ENCODE measurements at places on chromosomes 5 and 9.

DNA sequence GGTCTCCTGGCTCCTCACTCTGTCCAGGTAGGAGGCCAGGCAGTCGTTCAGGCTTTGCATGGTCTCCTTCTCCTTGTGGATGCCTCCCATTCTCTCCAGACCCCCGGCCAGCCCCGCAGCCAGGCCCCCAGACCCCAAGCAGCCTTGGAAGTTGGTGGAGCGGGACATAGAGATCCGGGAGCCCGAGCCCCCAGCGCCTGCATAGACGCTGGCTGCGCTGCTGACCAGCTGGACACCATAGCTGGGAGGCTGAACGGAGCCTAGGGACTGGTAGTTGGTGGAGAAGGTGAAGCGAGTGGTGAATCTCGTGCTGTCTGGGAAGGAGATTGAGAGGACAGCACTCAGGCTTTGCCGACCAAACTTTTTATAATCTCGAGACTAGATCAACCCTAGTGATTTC, 35.9 kb downstream of the FOXI1 start:
- H3K27me3 ChIP-seq: no peaks in the 10 kb centered on the region
- no peaks in the 10 kb centered on the region for H3K4me1 ChIP-seq
- H3K27ac ChIP-seq: no peak overlapping the region

DNA sequence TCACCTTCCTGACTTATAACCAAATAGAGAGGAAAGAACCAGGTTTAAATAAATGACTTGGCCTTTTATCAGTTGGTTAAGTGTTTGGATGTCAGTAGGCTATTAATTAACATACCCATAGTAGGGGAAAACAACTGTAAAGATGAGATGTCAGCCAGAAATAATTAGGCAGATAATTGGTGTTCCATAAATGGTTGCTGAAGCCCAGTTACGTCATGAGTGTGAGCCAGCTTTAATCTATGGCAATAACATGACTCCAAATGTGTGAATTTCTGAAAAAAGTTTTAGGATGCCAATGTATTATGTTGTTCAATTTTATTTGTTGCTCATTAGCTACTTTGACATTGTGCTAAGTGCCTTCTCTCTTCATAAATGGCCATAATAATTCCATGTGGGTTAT, 180.5 kb downstream of the FBXL7 start:
- H3K27ac ChIP-seq: no peak overlapping the region
- no peak overlapping the region for H3K4me3 ChIP-seq
- no peak for DNase-seq
- H3K27me3 ChIP-seq: no peaks in the 10 kb centered on the region

- H3K27me3 ChIP-seq: no peaks in the 10 kb centered on the region
- H3K36me3 ChIP-seq: peaks cover 95% of the 10 kb centered on the region
- H3K27ac ChIP-seq: peak overlapping the region; percentile 88
- H3K4me1 ChIP-seq: peaks cover 96% of the 10 kb centered on the region
Observed at GRCh38 chr5:157247267-157247666, 18.7 kb upstream of the CYFIP2 start.

DNA sequence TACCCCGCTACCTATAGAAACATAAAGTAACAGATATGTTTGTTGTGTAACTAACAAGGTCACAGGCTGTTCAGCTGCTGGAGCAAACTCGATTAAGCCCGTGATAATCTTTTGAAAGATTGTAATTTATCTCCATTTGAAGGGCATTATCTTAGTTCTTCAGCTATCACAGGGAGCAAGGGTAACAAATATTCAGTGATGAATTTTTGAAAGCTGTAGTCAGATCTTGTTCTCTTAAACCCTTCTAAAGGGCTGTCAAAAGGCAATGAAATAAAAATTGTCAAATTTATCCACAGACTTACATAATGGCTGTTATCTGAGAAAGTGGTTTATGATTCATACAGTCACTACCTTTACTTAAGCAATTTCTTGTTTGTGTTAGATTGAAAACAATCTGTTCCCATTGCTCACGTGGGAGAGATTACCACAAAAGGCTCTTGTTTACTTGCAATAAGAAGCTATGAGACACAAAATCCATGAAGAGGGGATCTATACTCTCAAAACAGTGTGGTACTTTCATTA, 78.3 kb upstream of the ZNF608 start:
- H3K4me1 ChIP-seq: no peaks in the 10 kb centered on the region
- DNase-seq: no peak
- no peak overlapping the region for H3K4me3 ChIP-seq
- H3K36me3 ChIP-seq: no peaks in the 10 kb centered on the region

GRCh38 chr5:107340631-107341030, 330.1 kb downstream of the EFNA5 start:
- no peak overlapping the region for H3K4me3 ChIP-seq
- H3K27ac ChIP-seq: no peak overlapping the region
- H3K36me3 ChIP-seq: no peaks in the 10 kb centered on the region
- H3K4me1 ChIP-seq: no peaks in the 10 kb centered on the region
- no peak for DNase-seq

- H3K27me3 ChIP-seq: no peaks in the 10 kb centered on the region
- peak; percentile 75 for DNase-seq
- H3K36me3 ChIP-seq: peaks cover 44% of the 10 kb centered on the region
- peak overlapping the region; percentile 94 for H3K4me3 ChIP-seq
- peak overlapping the region; percentile 83 for H3K27ac ChIP-seq
Observed at GRCh38 chr5:62306323-62306895, 403 bp downstream of the KIF2A start.

DNA sequence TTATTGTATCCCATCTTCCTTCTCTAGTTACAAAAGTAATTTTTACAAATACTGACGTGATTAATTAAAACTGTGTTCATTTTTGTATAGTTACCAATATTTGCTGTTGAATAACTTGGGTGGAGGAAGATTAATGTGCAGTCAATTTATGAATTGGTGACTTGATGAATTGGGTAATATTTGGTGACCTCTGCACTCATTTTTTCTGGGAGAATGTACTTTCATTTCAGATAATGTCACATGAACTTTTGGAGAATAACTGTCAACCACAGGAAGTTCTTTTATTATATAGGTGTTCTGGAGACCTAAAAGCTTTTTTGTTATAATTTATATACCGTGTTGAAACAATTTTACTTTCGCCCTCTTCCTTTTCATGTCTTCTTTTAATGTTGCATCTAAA, 26.4 kb upstream of the FKTN start:
- H3K27ac ChIP-seq: no peak overlapping the region
- peaks cover 2% of the 10 kb centered on the region for H3K36me3 ChIP-seq

DNA sequence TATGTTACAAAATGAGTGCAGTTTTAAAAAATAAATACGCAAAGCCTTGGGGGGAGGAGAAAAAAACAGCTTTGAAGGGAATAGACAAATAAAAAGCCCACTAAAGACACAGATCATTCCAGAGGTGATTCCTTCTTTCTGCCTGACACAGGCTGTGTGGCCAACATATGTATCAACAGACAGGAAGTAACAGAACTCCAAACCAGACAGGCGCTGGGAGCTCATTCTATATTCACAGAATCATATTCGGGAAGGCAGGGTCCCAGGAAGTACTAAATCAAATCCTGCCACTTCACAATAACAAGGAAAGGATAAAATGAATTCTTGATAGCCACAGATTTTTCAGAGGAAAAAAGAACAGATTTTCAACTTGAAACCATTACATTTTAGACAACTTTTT, 62.1 kb downstream of the SEMA5A start:
- no peak for DNase-seq
- no peaks in the 10 kb centered on the region for H3K36me3 ChIP-seq
- H3K4me3 ChIP-seq: no peak overlapping the region
- no peaks in the 10 kb centered on the region for H3K4me1 ChIP-seq
- H3K27me3 ChIP-seq: no peaks in the 10 kb centered on the region
- no peak overlapping the region for H3K27ac ChIP-seq

DNA sequence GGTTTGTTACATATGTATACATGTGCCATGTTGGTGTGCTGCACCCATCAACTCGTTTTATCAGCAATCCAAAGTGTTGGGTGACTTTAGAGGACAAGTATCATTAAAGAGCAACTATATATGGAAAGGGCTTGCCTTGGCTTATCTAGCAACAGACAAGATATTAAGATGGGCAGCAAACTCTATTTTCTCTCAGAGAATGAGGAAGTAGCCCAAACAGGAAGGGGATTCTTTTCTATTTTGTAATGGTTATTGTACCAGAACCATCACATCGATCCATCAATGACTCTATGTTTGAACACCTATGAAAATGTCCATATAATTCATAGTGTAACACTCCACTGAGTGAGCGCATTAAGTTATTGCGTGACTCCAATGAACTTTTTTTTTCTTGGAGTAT, 260.1 kb upstream of the SLC24A2 start:
- no peak for DNase-seq
- H3K27ac ChIP-seq: no peak overlapping the region
- H3K4me3 ChIP-seq: no peak overlapping the region
- peaks cover 2% of the 10 kb centered on the region for H3K27me3 ChIP-seq
- H3K36me3 ChIP-seq: no peaks in the 10 kb centered on the region

- H3K27ac ChIP-seq: no peak overlapping the region
- no peaks in the 10 kb centered on the region for H3K27me3 ChIP-seq
- no peaks in the 10 kb centered on the region for H3K36me3 ChIP-seq
- no peaks in the 10 kb centered on the region for H3K4me1 ChIP-seq
- DNase-seq: no peak
Observed at GRCh38 chr5:118314931-118315330, 673.4 kb downstream of the DTWD2 start.

- DNase-seq: no peak
- H3K4me3 ChIP-seq: peak overlapping the region; percentile 95
- no peaks in the 10 kb centered on the region for H3K27me3 ChIP-seq
- H3K27ac ChIP-seq: peak overlapping the region; percentile 100
- peaks cover 45% of the 10 kb centered on the region for H3K36me3 ChIP-seq
- H3K4me1 ChIP-seq: peaks cover 38% of the 10 kb centered on the region
Observed at GRCh38 chr5:163459462-163459818, 462 bp downstream of the NUDCD2 start.

GRCh38 chr5:73327908-73328455, 120.6 kb downstream of the FOXD1 start:
- H3K27ac ChIP-seq: no peak overlapping the region
- H3K36me3 ChIP-seq: peaks cover 1% of the 10 kb centered on the region
- peaks cover 36% of the 10 kb centered on the region for H3K27me3 ChIP-seq

GRCh38 chr9:77156646-77157371, 20.5 kb upstream of the VPS13A start:
- H3K27ac ChIP-seq: no peak overlapping the region
- peaks cover 13% of the 10 kb centered on the region for H3K27me3 ChIP-seq
- H3K4me3 ChIP-seq: no peak overlapping the region
- DNase-seq: no peak

- no peaks in the 10 kb centered on the region for H3K27me3 ChIP-seq
- peak overlapping the region; percentile 78 for H3K27ac ChIP-seq
- peak; percentile 3 for DNase-seq
- no peak overlapping the region for H3K4me3 ChIP-seq
- H3K36me3 ChIP-seq: peaks cover 62% of the 10 kb centered on the region
- peaks cover 61% of the 10 kb centered on the region for H3K4me1 ChIP-seq
Observed at GRCh38 chr5:463301-463700, 20.3 kb downstream of the EXOC3 start.

DNA sequence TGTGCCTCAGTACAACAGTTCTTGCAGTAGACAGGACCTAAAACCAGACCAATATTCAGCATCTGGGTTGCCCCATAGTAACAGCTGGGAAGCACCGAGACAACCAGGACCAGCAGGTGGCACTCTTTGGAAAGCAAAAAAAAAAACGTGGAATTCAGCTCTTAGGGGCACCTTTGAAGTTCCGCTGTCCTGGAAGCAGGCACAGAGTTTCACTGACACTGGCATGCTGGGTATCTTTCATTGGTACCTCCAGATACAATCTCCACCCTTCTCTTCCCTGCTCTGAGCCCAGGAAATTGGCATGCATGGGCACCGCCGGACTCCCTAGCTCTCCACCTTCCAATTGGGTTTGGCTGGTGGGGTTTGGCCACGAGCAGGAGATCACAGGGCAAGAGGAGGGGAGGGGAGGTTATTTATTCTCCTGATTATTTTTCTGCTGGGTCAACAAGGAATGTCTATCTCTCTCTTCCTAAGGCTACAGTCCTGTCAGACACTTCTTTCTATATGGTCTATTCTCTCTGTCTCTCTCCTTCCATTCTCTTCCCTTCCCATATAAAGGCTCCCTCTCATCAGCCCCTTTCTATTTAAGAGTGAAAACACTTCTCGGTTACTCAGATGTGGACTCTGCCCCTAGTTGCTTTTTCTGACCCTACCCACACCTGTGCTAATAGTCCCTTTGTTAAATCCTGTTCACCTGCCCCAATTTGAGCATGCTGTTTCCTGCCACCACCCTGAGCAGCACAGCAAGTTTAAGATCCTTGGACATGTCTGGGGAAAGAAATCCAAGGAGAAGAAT, 1.9 kb upstream of the IDNK start:
- peak; percentile 59 for DNase-seq
- H3K36me3 ChIP-seq: peaks cover 7% of the 10 kb centered on the region
- no peak overlapping the region for H3K4me3 ChIP-seq
- no peaks in the 10 kb centered on the region for H3K27me3 ChIP-seq

DNA sequence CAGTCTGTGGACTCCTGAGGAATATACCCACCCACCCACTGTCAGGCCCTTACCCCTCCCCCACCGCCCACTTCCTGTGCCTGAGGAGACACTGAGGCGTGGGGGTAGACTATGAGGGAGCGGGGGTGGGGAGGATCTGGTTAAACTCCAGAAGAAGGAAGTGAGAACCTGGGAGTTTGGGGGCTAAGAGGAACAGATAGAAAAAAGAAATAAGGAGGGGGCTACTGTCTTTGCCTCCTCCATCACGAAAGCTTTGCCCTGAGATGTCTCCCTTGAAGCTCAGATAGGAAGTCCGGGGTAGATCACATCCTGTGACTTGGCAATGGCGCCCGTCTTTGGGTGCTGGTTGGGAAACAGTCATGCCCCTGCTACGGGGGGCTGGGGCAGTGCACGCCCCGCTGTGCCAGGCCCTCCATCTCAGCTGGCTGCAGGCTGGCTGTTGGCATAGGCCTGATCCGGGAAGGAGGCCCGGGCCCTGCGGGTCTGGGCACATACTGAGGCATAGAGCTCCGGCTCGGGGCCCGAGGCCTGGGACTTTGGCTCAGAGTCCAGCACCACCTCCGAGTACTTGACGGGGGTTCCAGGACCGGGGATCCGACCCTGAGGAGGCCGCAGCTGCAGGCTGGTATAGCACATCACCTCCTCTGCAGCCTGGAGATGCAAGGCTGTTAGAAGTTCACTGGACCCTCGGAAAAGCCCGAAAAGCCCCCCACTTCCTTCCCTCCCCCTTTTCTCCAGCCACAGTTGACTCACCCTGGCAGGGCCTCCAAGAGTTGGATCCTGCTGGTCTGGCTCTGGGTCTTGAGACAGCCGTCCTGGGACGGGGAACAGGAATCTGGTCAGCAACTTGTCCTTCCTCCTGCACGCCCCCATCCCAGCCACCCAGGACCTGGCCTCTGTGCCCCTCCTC, 1.0 kb downstream of the SIT1 start:
- DNase-seq: peak; percentile 67
- peak overlapping the region; percentile 97 for H3K27ac ChIP-seq
- H3K4me1 ChIP-seq: peaks cover 53% of the 10 kb centered on the region
- H3K4me3 ChIP-seq: peak overlapping the region; percentile 82
- H3K36me3 ChIP-seq: peaks cover 11% of the 10 kb centered on the region

DNA sequence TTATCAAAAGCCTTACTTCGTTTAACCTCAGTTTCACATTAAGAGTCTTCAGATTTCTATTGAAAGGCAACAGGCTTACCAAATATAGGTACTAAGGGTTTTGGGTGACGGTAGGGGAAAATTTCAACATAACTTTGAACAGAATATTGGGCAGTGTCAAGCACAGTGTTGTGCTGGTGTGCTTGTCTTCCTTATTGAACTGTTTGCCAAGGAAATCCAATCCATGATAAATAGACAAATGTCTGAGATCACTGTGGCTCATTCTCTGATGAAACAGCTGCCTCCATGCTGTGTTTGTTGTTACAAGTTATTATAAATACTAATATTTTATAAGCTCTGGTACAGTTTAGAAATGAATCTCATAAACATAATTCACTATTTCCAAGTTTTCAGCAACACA, 730.1 kb downstream of the NR2F1-AS1 start:
- H3K27me3 ChIP-seq: no peaks in the 10 kb centered on the region
- H3K36me3 ChIP-seq: no peaks in the 10 kb centered on the region
- no peak for DNase-seq
- H3K27ac ChIP-seq: no peak overlapping the region
- H3K4me3 ChIP-seq: no peak overlapping the region
